CD4-positive, alpha-beta T cell (primary cell): ENCODE measurements at places on chromosomes 16 and 17.

- no peak for DNase-seq
These were observed 164.6 kb upstream of the ELAC2 start for GRCh38 chr17:13182450-13182849.

- DNase-seq: peak; percentile 86
These were observed 1.1 kb downstream of the KPNB1 start for GRCh38 chr17:47650525-47651522.

DNA sequence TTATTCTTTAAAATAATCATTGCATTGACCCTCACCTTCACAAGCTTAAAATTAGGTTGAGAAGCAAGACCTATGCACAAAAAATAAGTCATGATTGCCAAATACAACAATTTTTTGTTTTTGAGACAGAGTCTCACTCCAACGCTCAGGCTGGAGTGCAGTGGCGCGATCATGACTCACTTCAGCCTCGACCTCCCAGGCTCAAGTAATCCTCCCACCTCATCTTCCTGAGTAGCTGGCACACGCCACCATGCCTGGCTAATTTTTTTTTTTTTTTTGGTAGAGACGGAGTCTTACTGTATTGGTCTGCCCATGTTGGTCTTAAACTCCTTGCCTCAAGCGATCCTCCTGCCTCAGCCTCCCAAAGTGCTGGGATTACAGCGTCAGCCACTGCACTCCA, 24.2 kb downstream of the ZNF652 start:
- DNase-seq: no peak

GRCh38 chr17:2157081-2157480, 102.2 kb downstream of the HIC1 start:
- no peak for DNase-seq
